ENCODE measurements at places on chromosomes 11 and 22.

DNA sequence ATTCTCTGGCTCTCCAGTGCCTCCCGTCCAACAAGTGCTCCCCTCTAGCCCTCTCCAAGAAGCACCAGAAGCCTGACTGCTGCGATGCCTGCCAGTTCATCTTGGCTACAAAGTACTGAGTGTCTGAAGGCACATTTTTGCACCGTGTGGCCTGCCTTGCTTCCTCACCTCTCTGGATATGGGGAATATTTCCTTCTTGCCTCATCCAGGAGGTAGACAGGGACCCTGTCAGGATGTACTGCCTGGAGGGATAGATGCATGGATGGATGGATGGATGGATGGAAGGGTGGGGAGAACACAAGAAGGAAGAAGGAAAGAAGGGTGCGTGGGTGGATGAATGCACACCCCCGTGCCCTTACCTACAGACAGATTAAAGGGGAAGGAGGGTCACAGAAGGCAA lies 27.6 kb downstream of the KCTD17 start:
- DNase-seq: no peak

- no peak for DNase-seq
These were observed 14.6 kb downstream of the PLXNB2 start for GRCh38 chr22:50292643-50293440.

- no peak for DNase-seq
These were observed 22.1 kb upstream of the SYT7 start for GRCh38 chr11:61602775-61603569.

DNA sequence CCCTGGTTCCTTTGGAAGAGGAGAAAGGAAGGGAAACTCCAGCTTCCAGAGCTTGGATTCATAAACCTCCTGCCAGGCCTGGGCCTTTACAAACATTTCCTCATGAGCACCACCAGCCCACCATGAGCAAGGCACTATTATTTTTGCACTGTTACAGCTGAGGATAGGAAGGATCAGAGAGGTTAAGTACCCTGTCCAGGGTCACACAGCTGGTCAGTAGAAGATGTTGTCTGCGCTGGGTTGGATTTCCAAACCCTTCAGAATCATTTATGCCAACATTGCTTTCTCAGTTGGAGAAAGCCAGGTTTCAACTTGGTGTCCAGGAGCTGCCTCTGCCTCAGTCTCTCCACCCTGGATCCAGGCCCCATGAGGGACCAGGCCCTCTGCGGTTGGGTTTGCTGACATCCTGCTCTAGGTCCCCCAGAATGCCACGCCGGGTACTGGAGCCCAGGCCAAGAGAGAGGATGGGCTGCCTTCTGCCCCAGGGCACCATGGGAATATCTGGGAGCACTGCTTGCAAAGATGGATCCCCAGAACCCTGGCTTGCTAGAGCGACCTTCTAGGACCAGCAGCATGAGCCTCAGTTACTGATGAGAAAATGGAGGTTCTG lies 29.7 kb upstream of the SHISAL1 start:
- no peak for DNase-seq

DNA sequence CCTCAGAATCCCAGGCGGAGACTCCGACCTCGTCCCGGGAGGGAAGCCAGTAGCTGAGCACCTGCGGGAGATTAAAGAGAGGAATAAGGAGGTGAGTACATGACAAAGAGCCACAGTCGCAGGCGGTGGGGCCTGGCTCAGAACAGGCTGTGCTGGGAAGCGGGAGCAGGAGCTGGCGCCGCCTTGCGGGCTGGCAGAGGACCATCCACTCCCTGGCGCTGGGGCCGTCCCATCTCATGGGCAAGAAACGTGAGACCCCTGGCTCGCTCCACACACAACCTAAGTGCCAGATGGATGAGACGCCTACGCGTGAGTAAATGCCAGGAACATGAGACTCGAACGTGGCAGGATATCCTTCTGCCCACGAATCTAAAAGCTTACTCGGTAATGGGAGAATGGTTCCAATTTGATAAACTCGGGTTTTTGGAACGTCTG lies 6.3 kb downstream of the CEND1 start:
- peak; percentile 51 for DNase-seq

GRCh38 chr11:46118702-46119351 lies 2.4 kb downstream of the PHF21A start:
- no peak for DNase-seq

GRCh38 chr11:120775986-120776951 lies 247.6 kb upstream of the TBCEL start:
- DNase-seq: no peak

GRCh38 chr11:122412581-122412980 lies 242.9 kb upstream of the UBASH3B start:
- DNase-seq: no peak

DNA sequence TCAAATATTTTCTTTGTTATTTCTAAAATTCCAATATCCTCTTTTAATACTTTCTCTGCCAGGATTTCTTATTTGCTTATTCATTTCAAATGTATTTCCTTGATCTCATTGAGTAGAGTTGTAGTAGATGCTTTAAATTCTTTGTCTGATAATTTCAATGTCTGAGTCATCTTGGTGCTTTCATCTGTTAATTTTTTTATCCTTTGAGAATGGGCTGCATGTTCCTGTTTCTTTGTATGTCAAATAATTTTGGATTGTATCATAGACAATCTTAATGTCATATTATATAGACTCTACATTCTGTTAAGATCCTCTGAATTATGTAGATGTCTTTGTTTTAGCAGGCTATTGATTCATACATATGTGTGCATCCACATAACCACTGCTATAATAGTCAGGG lies 57.5 kb downstream of the MYEOV start:
- DNase-seq: no peak

GRCh38 chr11:77375107-77375506 lies 73.6 kb upstream of the GDPD4 start:
- DNase-seq: no peak

- no peak for DNase-seq
These were observed 33.0 kb upstream of the NARS2 start for GRCh38 chr11:78607696-78608095.

- DNase-seq: no peak
These were observed 38.4 kb upstream of the THY1 start for GRCh38 chr11:119461229-119461963.

- DNase-seq: no peak
These were observed 2.1 kb upstream of the DPAGT1 start for GRCh38 chr11:119103793-119104192.
